ENCODE measurements at places on chromosomes 5 and 9.

GRCh38 chr9:130117816-130118632, 54.2 kb upstream of the NCS1 start:
- DNase-seq = peak; percentile 39

GRCh38 chr9:99490729-99491128, 268.6 kb downstream of the SEC61B start:
- no peak for DNase-seq

DNA sequence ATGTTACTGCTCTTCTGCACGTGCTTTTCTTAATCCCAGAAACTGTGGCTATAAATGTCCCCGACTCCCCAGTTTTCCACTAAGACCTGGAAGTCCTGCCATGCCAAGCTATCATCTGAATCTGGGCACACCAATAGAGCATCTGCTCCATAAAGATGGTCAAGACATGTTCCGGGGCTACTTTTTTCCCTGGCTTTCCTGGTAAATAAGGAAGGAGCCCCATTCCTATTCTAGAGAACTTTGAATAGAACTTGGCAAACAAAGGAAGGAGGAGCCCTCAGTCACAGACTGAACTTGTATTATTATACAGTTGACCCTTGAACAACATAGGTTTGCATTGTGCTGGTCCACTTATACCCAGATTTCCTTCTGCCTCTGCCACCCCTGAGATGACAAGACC, 182.9 kb downstream of the CCDC192 start:
- no peak for DNase-seq

DNA sequence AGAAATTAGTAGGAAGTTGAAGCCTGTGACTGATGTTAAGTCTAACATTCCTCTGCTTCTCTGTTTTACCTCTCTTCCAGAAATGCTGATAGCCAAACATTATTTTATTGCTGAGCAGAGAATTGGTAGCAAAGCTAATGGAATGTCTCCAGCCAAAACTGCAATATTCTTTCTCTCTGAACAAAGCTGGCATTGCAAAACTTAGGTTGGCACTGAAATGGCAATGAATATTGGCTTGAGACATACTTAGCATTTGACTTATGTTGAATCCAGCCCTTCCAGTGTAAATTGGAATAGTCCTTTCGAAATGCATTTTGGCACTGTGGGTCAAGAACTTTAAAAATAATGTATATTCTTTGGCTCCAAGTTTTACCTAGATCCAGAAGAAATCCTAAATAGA, 21.1 kb downstream of the FAF2 start:
- no peak for DNase-seq

GRCh38 chr5:53642061-53642460, 81.6 kb downstream of the NDUFS4 start:
- DNase-seq = no peak

- DNase-seq = no peak
These were observed 136.8 kb downstream of the APBA1 start for GRCh38 chr9:69535286-69535832.

- DNase-seq = no peak
These were observed 25.0 kb upstream of the LAMC3 start for GRCh38 chr9:130983970-130984369.

GRCh38 chr5:124923131-124923530, 176.7 kb upstream of the ZNF608 start:
- DNase-seq = peak; percentile 63

- DNase-seq = peak; percentile 27
These were observed 353.5 kb downstream of the NDUFS4 start for GRCh38 chr5:53913941-53914340.

DNA sequence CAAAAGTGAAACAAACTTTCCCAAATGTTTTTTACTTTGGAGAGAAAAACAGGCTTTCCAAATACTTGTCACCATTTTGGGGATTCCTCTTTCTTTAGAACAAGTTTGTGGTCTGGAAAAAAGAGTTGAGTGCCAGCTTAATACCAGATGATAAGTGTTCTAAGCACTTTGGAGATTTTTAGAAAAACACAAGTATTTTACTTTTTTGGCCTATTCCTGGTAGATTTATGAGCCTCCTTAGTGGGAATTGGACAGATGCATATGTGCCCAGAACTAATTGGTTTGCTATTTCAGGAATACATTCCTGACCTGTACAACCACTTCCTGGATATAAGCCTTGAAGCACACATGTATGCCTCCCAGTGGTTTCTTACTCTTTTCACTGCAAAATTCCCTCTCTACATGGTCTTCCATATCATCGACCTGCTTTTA, 40.5 kb downstream of the GPR21 start:
- no peak for DNase-seq

Measured in MV-4-11 (cell line).